Esophagus squamous epithelium (tissue), 5 donors: ENCODE measurements at places on chromosomes 12 and 14. TPM values are rescaled to one million over a fixed set of nuclear protein-coding genes. Genes with fewer than 3 reads are reported as not detected.

GRCh38 chr14:52987042-52987441 is 36.2 kb upstream of the FERMT2 start:
- no peak for DNase-seq

DNA sequence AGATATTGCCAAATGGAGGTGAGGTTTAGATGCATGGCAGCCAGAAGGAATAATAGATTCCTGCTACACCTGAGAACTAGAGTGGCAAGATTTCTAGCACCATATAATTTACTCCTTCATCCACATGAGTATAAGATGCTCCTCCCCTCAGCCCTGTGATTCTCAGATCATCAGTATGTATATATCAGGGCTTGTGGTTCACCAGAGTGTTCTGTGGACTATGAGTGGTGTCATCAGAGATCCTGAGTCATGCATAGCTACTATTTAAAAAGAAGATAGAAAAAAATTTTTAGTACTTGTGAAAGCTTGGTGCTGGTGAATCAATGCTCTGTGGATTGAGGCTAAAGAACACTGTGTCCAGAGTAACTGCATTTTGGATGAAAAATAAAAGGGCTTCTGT is 285.9 kb downstream of the BMP4 start:
- DNase-seq, result no peak

Gene CLEC2A
- total RNA-seq, result not detected

Gene RASSF8
- 15.1 TPM for total RNA-seq

Gene AREL1
- total RNA-seq, result 21.6 TPM

Gene AMHR2
- total RNA-seq, result 0.76 TPM

Gene MANSC1
- total RNA-seq, result 50.2 TPM

Gene KRT6B
- total RNA-seq, result 308 TPM
